ENCODE measurements at places on chromosomes 12 and 14.

DNA sequence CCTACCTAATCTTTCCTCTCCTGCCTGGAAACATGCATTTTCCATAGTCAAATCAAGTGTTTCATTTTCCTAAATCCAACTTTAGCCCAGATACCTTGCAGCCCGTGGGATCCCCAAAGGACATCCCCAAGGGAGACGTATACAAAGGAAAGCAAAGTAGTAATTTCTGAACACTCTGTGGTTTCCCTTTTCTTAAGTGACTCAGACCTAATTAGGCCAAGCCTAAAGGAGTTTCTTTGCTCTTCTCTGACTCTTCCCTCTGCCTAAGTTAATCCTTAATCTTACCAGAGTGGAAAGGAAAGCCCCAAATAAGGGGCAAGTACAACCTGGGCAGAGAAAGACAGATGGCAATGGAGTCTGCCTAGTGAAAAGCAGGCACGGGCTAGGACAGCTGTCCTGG is 250.3 kb downstream of the SPTSSA start:
- DNase-seq: no peak

GRCh38 chr14:68506021-68506644 is 286.7 kb downstream of the ZFP36L1 start:
- no peak for DNase-seq

DNA sequence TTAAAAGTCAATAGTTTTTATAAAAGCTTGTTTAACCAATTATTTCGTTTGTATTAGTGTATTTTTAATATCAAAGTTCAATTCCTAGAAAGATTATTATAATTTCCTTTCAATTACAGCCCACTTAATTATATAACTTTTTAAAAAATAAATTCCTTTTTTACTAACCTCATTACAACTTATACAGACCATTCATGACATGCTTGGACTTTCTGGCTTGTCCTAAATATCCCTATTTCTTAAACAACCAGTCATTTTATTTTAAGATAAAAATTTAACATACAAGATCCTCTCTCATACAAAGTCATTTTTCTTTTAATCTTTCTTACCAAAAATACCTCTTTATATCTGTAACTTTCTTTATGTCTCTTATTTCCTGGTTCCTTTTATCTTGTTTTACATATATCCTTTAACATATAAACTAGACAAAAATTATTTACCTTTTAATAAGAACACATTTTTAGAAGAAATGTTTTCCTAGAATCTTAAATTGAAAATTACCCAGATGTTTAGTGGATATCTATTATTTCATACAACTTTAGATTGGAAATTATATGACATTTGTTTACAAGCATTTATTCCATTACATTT is 10.4 kb upstream of the TMEM263 start:
- no peak for DNase-seq

DNA sequence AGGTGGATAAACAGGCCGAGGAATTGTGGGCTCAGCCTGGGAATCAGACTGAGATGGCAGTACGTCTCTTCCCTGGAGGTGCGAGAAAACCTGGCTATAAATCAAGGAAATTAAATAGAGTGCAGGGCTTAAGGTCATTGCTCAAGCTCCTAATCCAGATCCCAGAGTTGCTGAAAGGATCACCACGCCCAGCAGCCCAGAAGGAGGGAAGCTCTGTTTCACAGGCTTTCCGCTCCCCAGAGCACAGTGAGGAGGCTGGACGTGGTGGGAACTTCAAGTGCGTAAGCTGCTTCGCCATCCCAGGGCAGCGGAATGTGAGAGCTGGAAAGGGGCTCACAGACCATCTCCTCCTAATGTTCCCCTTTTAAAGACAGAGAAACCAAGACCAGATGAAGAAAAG is 651.6 kb upstream of the TBX3 start:
- no peak for DNase-seq

DNA sequence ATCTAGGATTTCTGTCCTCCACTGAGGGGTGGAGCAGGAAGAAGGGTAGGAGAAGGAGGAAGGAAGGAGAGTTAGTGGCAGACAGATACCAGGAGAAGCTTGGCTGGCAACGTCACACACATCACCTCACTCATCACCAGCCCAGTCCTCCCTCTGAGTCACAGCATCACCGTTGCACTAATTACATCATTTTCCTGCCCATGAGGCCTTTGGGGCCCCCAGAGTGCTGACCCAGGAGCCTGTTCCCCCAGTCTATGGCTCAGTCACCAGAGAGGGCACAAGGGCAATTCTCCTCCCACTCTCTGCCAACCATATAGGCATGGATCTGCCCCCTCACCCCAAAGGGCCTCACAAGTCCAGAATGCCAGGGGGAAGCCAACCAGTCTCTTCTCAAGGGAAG is 4.6 kb downstream of the RND1 start:
- no peak for DNase-seq

DNA sequence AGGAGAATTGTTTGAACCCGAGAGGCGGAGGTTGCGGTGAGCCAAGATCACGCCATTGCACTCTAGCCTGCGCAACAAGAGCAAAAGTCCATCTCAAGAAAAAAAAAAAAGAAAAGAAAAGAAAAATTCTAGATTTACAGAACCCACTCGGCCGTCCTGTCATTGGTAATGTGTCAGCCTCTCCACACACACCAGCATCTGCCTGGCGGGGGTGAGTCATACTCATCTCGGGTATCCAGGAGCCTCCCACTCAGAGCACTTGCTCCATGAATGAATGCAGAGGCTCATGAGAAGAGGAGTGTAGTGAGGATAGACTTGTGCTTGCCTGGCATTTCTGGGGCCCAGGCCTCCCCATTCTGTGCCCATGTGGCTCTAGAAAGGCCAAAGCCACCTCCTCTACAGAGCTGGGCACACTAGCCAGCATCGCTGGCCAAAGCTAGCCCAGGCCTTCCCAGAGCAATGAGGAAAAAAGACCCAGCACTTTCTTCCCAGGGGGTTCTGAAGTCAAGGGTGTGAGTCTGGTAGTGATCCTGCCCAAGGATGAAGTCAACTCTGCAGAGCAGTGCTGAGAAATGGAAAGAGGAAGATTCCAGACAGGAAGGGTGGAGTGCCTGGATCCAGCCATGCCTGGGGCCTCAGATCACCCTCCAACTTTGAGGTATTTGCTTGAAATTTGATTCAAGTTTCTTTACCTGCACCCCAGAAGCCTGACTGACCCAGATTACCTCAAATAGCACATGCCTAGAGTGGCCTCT is 31.2 kb upstream of the KLC1 start:
- no peak for DNase-seq

- no peak for DNase-seq
These were observed 164.7 kb upstream of the TBX3 start for GRCh38 chr12:114848666-114849065.

- DNase-seq: no peak
These were observed 80.8 kb upstream of the ACTN1 start for GRCh38 chr14:69059658-69060623.
